Mesothelial cell of epicardium (in vitro differentiated cells): ENCODE measurements at places on chromosomes 6 and 20.

DNA sequence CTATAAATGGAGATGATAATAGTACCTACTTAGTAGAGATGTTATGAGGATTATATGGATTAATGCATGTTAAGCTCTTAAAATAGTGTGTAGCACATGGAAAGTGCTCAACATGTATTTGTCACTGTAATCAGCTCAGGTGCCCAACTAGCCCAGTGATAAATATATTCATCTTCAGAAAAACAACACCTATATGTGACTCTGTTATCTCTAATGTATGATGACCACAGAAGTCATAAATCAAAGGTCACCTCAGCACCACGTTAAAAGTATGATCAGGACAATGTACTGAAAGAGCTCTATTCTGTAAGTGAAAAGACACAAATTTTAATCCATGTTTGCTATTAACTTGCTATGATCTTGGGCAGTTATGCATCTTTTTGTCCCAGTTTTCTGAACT, 36.8 kb upstream of the TENT5A start:
- no peak for DNase-seq

DNA sequence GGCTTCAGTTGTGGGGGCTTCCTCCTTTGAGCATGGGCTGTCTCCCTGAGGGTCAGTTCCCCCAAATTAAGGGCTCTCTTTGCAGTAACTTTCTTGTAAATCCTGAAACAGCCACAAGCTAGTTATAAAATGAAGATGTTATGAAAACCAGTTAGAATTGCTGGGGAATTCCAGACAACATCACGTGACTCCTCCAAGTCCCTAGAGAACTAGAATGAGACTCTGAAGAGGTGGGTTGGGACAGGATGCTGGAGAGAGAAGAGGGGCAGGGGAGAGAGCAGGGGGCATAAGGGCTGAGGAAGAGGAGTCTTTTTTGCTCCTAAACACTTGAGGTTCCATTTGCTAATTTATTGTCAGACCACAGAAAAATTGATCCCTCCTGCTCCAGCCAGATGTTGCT, 380.3 kb downstream of the DHX35 start:
- no peak for DNase-seq

DNA sequence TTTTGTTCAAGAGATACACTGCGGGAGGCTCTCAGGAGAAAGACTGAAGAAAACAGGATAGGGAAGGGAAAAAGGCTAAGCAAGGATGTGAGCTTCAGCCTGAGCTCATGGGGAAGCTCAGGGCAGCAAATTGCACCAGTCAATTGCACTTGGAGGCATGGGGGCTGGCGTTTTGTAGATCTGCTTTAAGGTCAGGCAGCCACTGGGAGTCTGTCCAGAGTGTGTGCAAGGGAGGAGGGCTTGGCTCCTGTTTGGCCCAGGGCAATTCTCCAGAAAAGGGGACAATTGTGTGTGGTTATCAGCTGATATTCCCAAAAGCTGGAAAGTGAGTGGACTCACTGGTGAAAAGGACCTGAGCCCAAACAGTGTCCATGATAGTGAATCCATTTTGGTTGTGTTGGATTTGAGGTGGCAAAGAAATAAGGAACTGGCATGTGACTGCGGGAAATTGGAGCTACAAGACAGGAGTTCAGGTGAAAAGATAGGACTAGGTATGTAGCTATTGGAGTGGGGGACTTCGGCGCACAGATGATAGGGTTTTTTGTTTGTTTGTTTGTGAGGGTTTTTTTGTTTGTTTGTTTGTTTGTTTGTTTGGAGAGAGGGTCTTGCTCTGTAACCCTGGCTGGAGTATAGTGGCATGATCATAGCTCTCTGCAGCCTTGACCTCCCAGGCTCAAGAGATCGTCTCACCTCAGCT, 22.3 kb upstream of the IER3 start:
- no peak for DNase-seq

GRCh38 chr6:52317841-52318581, 33.5 kb upstream of the MCM3 start:
- no peak for DNase-seq

- no peak for DNase-seq
These were observed 973 bp upstream of the BRD2 start for GRCh38 chr6:32967151-32968091.
